Choroid plexus epithelial cell (primary cell): ENCODE measurements at places on chromosomes 7 and 10.
A peak's percentile ranks its signal among the peaks of the same experiment; 100 is the strongest.

- DNase-seq = no peak
These were observed 10.7 kb downstream of the TSPAN14 start for GRCh38 chr10:80464557-80465450.

DNA sequence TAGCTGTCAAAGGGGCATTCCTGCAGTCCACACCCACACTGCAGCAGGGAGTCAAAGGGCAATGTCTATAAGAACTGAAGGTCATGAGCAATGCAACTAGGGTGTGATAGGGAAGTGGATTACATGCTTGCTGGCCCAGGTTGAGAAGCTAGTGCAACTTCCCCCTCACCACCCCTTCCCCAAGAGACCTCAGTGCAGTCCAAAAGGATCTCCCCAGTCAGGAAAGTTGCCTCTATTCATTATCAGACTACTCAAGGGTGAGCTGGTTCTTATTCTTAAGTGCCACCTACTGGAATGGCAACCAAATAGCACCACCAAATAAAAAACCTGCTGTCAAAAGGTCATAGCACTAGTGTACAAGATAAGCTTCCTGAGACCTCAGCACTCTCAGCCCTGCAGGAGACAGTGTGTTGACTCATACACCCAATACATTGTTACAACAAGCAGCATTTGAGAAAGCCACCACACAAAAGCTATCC lies 28.2 kb downstream of the MTERF1 start:
- peak; percentile 35 for DNase-seq

DNA sequence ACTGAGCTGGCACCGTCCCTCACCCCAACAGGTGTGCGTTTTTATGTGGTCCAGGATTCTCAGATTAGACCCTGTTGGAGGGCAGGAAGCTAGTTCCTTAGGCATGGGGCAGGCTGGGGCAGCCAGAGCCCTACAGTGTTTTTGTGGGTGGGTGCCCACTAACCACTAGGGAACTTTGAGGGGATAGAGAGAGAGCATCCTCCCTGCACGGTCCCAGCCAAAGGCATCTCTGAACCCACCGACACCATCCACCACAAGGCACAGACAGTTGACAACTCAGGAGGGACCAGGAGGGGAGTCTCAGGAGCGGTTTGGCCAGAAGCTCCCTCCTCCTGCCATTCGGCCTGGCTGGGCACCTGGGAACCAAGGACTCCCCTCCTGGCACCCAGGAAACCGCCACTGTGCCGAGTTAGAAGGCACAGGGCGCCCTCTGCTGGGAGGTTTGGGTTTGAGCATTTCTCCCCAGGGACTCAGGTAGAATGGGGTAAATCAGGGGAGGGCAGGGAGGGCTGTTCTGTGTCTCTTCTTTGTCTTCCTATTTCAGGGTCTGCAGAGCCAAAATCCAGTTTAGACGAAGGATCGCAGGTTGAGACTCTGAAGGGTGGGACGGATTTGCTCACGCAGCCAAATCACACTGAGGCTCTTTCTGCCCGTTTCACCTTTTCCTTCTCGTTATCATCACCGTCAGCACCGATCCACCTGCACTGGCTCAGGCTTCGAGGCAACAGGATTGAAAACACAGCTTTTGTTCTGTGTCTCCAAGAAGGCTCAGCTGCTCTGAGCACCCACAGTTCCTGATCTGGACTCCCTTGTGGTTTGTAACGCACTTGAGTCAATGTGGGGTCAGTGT lies 84.8 kb upstream of the COL13A1 start:
- peak; percentile 63 for DNase-seq

DNA sequence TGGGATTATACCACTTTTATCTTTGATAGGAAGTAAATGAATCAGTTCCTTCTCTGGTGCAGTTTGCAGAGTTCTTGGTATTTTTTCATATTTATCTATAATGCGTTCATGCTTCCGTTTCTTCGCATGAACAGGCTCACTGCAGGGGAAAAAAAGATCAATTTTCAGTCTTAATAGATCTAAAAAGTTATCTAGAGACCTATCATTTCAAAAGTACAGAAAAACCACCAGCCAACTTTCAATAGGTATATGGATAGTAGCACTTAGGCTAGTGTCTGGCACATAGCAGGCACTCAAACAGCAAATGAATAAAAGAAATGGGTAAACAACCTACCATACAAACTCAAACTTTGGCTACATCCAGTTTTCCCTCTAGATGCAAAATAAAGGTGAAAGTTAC lies 5.5 kb downstream of the NOC3L start:
- no peak for DNase-seq

DNA sequence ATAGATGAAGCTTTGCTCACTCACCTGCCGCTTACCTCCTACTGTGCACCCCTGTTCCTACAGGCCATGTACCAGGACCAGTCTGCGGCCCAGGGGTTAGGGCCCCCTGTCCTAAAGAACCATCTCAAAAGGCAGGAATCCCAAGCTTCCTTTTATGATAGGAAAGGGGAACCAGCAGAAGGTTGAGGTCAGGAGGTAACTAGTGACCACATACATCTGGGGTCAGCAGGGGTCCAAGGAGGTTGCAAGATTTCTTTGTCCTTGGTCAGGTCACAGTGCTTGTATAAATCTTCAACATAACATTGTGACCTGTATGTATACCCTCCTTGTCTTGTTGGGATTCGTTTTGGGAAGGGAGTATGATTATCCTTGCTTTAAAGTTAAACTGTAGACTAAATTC lies 73.8 kb downstream of the OAT start:
- DNase-seq = no peak

GRCh38 chr10:115662422-115662821 lies 569.3 kb downstream of the ATRNL1 start:
- no peak for DNase-seq

GRCh38 chr7:106484562-106484961 lies 176.4 kb downstream of the CCDC71L start:
- DNase-seq = peak; percentile 41

- no peak for DNase-seq
These were observed 19.2 kb upstream of the GRB10 start for GRCh38 chr7:50801907-50802306.

- peak; percentile 80 for DNase-seq
These were observed 96.0 kb downstream of the MTERF1 start for GRCh38 chr7:91784469-91784868.

GRCh38 chr10:112981553-112981952 lies 31.5 kb downstream of the TCF7L2 start:
- no peak for DNase-seq

DNA sequence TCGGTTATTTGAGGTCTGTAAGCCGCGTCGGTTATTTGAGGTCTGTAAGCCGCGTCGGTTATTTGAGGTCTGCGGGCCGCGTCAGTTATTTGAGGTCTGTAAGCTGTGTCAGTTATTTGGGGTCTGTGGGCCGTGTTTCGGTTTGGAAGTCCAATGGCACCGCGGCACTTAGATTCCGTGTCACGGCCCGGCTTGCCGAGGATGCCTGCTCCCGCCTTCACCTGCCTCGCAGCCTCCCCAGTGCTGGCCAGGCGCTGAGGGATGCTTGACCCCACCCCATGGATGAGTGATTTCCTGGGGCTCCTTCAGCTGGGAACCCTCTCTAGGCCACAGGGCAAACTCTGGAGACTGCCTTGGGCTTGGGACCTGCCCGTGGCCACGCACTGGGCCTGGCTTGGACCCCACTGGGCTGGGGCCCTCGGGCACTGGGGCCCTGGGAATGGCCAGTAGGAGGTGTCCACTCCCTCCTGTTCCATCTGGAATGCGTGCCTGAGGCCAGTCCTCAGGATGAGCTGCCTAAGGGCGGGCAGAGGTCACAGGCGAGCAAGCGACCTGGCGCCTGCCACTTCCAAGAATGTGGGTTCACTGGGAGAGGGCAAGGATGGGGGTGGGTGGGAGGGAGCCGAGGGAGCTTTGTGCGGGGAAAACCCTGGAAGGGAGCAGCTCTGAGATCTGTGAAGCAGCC lies 25.6 kb downstream of the ADGRA1 start:
- DNase-seq = no peak

DNA sequence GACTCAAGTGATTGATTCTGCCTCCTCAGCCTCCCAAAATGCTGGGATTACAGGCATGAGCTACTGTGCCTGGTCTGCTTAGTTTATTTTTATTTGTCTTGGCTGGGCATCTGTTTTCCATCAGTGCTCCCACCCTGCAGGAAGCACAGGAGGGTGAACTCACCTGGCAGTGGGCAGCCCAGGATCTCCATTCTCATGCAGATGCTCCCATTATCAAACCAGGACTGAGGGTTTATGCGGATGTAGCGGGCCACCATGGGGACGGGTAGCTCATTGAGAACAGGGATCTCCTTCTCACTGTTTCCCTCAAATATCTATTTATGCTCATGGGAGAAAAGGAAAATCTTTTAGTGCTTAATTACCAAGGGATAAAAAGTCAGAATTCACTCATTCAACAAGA lies 93.8 kb downstream of the CPXM2 start:
- DNase-seq = no peak

DNA sequence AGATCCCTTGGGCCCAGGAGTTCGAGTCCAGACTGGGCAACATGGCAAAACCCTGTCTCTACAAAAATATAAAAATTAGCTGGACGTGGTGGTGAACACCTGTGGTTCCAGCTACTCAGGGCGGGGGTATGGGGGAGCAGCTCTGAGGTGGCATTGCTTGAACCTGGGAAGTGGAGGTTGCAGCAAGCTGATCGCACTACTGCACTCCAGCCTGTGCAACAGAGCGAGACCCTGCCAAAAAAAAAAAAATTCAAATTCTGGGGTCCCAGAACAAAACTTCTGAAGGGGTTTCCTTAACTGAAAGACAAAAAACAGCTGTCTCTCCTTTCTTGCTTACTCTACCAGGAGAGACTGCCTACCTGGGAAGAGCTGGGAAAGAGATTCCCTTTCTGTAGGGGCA lies 27.0 kb downstream of the DNMBP start:
- DNase-seq = no peak

DNA sequence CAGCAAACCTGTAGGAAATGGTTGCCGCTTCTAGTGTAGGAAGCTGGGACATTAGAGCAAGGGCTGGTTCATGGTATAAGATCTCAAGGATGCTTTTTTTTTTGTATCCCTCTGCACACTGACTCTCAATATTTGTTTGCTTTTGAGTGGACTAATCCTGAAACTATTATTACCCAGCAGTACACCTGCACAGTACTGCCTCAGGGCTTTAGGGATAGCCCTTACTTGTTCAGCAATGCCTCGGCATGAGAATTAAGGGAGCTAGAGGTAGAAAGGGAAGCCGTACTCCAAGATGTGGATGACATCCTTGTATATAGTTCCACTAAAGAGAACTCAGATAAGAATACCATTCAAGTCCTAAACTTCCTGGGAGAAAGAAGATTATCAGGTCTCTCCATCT lies 70.5 kb downstream of the COPG2 start:
- DNase-seq = no peak

GRCh38 chr10:72298592-72299519 lies 25.1 kb downstream of the DDIT4 start:
- DNase-seq = no peak

- DNase-seq = no peak
These were observed 72.5 kb upstream of the NME8 start for GRCh38 chr7:37775921-37776320.

DNA sequence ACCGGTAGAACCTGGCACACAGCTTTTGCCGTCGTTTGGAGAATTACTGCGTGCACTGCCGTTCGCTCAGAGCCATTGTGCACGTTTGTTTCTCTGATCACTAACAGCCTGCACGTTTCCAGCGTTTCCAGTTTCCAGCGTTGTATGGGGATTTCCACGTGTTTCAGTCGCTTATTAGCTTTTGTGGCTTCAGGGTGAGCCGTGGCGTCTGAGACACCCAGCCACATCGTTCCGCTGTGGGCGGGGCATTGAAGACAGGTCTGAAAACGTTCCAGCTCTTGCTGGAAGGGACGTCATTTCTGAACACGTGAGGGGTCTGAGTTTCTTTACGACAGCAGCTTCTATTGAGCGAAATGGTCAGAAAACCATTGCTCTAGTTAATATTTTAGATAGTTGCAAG lies 164.8 kb downstream of the DNAJB6 start:
- no peak for DNase-seq

GRCh38 chr10:97921581-97922021 lies 72.0 kb downstream of the GOLGA7B start:
- DNase-seq = no peak

DNA sequence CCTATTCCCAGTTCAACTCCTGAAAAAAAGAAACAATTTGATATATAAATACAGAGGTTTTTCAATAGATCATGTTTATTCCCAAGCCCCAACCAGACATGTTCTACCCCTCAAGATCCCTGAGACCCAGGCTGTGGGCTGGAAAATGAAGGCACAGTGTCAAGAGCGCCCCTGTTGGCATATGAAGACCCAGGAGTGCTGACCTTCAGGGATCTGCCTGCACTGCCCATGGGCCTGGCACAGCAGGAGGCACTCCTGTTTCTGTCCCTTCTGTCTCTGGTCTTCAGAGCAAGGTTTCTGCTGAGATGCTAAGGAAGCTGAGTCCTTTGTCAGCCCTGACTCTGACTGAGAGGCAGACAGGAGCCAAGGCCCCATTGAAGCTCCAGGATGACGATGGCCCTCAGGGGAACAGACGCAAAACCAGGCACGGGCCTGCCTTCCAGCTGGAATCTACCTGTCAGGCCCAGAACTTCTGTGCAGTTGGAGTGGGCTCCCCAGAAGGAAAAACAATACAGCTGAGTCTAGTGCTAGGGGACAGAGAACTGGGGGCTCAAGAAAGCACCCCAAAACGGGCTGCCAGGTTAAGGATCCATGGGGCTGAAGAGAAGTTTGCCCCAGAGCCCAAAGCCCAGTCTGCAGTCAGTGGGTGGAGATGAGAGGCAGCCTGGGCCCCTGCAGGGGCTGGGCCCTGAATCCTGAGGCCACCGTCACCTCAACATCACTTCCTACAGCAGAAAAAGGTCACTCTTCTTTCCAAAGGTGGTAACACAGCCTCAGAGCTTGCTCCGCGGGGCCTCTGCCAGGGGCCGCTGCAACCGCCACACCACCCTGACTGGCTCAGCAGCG lies 6.7 kb upstream of the AIFM2 start:
- no peak for DNase-seq

DNA sequence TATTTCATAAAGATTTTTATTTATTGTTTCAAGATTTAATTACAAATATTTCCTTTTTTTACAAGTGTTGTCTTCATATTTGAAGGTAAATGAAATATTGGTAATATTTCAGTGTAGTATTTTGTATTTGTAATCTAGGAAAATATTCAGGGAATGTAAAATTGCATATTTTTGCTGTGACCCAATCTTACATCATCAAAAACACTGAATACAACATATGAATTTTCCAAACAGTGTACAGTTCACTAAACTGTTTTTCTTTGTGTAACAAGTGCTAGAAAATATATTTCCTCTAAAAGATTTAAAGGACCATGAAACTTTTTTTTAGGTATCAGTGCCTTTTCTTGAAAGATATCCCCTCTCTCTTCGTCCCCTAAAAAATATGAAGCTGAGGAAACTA lies 251.9 kb upstream of the KCND2 start:
- DNase-seq = peak; percentile 41

DNA sequence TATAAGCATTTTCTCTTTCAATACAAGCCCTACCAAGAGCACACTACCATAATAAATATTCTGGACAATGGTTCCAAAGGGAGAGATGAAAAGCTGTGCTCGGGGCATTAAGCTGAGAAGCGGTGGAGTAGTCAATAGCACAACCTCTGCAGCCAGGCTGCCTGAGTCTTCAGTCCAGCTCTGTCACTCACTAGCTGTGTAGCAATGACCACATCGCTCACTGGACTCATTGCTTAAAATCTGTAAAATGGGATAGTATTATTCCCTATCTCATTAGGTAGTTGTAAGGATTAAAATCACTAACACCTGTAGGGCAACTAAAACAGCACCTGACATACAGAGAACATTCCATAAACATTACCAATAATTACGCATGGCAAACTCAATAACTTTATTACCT lies 199.9 kb upstream of the KLF14 start:
- no peak for DNase-seq
